ENCODE measurements at places on chromosomes 5 and 9. TPM values are rescaled to one million over a fixed set of nuclear protein-coding genes. Genes with fewer than 3 reads are reported as not detected.
A peak's percentile ranks its signal among the peaks of the same experiment; 100 is the strongest.

Gene LRRC14B
- 35.9 TPM for total RNA-seq

GRCh38 chr5:120096413-120096812 is 367.7 kb upstream of the PRR16 start:
- no peak for DNase-seq

DNA sequence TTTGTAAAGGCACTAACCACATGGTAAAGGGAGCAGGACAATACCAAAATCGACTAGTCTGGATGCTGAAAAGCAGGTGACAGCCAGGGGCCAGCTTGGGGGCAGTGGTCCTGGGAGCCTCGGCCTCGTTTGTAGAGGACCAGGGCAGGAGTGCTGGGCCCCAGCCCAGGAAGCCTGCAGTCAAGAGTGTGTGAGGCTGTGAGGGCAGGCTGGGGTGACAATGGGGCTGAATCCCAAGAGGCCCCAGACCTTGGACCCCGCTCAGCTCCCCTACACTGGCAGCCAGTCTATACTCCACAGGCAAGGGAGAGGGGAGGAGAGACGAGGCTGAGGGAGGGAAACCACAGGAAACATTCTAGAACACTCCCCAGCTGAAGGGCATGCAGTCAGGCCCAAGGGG is 2.6 kb upstream of the INPP5E start:
- DNase-seq, result no peak

GRCh38 chr5:175567954-175568353 is 89.6 kb downstream of the SFXN1 start:
- DNase-seq, result no peak

DNA sequence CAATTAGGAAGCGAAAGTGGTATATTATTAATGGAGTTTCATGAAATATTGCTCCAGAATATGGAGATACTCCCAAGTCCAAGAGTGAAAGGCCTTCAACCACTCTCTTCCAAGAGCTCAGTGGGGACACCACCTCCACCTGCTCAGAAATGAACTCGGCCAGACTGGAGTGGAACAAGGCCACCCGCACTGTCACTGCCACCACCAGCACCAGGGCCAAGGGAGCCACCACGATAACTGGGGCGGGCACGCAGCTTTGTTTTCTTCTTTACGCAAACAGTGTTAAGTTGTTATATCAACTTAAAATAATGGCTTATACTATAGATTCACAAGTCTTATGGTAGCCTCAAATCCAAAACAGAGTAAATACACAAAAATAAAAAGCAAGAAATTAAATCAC is 204.1 kb downstream of the TRPM3 start:
- DNase-seq, result no peak

DNA sequence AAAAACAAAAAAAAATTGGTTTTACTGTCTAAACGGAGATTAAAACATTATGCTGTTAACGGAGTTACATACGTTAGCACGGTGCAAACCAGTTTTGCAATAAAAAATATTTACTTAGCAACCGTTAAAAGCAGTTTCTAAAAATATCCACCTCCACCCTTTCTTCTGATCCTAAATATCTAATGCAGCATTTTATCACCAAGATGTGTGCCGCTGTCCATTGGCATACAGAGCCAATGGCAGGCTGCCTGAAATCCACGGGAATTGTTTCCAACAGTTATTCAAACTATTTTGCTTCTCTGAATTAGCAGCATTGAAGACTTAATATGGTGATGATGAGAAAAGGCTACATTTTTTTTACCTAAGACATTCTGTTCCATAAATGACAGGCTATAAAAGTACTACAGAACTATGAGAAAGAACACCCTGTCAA is 61.6 kb downstream of the CSNK1A1 start:
- peak; percentile 60 for DNase-seq

Gene SPATA31E1
- total RNA-seq, result not detected

- no peak for DNase-seq
Observed at GRCh38 chr9:78903581-78903980, 606.7 kb downstream of the PSAT1 start.

DNA sequence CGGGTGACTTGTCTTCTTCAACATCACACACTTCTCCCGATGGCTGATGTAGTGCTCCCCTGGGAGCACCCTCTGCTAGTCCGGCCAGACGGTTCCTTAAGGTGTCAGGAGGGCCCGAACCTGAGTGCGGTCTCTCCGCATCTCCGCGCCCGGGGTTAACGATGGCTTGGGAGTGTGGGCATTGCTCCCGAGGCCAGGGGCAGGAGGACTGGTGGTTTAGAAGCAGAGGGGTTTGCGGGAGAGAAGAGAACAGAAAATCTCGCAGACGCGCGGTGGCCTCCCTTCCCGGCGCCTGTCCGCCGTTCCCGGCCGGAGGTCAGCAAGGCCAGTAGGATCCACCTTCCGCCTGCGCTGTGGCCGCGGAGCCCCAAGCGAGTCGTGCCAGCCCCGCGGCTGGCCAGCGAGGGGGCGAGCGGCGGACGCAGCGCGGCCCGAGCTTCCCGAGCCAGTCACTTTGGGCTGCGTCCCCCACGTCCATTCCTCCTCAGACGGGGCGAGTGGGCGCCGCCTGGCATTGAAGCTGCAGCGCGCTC is 700 bp downstream of the CDO1 start:
- DNase-seq, result peak; percentile 40

Gene GARIN3
- total RNA-seq, result not detected

- DNase-seq, result no peak
Observed at GRCh38 chr5:144421411-144421810, 250.7 kb downstream of the KCTD16 start.

Gene PPIC
- total RNA-seq, result 53.4 TPM

DNA sequence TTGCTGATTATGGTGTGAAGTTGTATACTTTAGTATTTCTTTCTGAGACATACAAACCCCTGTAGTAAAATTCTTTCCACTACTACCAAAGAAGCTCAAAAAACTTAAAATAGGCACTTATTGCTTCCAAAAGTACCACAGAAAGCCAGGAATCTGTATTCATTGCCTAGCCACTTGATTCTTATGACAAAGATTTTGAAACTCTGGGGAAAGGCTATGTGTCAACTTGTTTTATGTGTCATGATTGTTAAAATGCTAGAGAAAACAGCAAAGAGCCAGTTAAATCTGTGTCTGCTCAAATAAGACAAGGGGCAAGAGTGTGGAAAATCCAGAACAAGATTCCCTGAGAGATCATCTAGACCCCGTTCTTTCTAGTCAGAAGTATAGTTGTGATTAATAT is 6.0 kb downstream of the KIF2A start:
- no peak for DNase-seq

GRCh38 chr5:140953234-140953633 is 13.0 kb upstream of the PCDHAC2 start:
- DNase-seq, result no peak

DNA sequence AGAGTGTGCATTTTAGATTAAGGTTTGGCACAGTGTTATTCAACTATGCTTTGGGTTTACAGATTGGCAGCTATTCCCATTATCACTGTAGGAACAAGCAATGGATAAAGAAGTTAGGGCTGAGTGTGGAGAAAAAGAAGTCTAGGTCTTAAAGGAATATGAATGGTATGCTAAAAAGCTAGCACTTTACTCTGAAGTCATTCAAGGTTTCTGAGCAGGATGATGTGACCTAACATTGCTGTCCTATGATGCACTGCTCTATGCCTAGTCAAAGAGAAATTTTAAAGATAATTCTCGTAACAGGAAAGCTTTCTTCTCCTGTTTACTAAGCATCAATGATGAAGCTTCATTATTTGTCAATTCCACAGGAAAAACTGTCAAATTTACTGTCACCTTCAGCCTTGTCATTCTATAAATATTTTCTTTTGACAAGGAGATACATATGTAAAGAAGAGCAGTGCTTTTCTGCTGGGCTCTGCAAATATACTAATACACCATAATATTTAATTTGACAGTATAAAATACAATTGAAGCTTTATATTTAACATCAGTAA is 476.1 kb upstream of the PTPRD start:
- DNase-seq, result no peak

- DNase-seq, result no peak
Observed at GRCh38 chr9:127102788-127103187, 19.6 kb downstream of the ANGPTL2 start.

GRCh38 chr9:121620777-121621449 is 30.5 kb upstream of the DAB2IP start:
- DNase-seq, result no peak

DNA sequence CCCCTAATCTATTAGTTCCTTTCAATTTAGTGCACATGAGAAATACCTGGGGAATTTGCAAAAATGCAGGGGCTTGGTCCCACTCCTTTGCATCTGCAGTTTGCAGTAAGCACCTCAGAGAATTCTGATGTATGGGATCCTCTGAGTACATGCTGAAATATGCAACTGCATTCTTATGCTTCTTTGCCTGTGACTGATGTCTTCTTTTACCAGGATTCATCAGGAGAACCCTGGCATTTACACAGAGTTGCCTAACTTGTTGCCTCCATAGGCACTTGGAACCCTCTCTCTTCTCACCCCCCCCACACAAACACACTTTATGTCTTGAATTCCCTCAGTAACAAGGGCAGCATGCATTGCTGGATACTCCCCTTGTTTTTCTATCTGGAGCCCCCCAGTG is 173.1 kb downstream of the KDM4C start:
- no peak for DNase-seq

- no peak for DNase-seq
Observed at GRCh38 chr9:93278144-93278543, 94.2 kb downstream of the WNK2 start.

DNA sequence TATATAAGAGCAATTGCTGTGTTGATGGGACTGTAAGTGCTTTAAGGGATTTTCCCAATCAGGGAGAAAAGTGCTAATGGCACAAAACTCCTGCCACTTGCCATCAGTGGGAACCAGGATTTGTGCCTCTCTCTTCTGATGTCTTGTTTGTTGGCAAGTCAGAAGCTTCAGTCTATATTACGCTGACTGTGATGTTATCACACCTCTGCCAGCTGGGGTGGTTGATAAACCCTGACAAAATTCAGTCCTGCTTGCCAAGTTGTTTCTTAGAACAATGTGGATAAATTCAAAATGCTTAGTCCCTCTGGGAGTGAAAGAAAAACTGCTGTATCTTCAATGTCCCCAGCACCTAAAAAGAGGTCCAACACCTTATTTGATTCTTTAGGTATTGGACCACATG is 161.4 kb upstream of the FBXL7 start:
- DNase-seq, result no peak

DNA sequence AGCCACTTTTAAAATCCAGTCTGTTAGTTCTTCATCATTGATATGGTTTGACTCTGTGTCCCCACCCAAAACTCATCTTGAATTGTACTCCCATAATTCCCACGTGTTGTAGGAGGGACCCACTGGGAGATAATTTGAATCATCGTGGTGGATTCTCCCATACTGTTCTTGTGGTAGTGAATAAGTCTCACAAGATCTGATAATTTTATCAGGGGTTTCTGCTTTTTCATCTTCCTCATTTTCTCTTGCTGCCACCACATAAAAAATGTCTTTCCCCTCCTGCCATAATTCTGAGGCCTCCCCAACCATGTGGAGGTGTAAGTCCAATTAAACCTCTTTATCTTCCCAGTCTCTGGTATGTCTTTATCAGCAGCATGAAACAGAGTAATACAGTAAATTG is 26.9 kb upstream of the SH3TC2 start:
- DNase-seq, result no peak

Gene LCN1
- total RNA-seq, result not detected

- DNase-seq, result no peak
Observed at GRCh38 chr9:116149844-116150243, 3.7 kb upstream of the PAPPA start.

Data from left cardiac atrium (tissue), 4 donors.